ENCODE measurements at places on chromosomes 7 and 10. TPM values are rescaled to one million over a fixed set of nuclear protein-coding genes. Genes with fewer than 3 reads are reported as not detected.

DNA sequence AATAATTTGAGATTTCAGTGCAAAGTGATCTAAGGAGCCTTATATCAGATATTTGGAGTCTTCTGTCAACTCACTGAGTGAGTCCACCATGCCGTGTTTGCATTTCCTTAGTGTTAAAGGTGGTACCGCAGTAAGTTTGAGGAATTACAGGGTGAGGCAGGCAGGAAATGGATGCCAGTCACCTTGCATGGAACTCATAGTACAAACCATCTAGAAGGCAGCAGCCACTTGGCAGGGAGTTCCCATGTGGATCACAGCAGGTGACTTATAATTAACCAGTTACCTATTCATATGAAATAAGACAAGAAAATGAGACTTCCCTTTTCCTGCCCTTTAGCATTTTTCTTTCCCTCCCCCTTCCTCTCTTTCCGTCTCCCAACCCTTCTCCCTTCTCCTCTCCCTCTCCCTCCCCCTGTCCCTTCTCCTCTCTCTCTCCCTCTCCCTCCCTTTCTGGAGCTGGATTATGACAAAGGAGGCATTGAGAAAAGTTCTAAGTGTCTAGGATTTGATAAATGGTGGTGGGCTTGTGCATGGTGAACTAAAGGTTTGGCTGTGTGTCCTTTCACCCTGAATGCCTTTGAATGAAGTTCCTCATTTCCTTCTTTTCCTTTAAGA, 94.1 kb downstream of the LRRC4 start:
- DNase-seq = no peak

- DNase-seq = no peak
Observed at GRCh38 chr10:110643653-110644597, at the start of gene RBM20. Gene RBM20, plus strand, starts transcription at chr10:110644336. Its CDS starts 119 bp downstream, at chr10:110644455.

DNA sequence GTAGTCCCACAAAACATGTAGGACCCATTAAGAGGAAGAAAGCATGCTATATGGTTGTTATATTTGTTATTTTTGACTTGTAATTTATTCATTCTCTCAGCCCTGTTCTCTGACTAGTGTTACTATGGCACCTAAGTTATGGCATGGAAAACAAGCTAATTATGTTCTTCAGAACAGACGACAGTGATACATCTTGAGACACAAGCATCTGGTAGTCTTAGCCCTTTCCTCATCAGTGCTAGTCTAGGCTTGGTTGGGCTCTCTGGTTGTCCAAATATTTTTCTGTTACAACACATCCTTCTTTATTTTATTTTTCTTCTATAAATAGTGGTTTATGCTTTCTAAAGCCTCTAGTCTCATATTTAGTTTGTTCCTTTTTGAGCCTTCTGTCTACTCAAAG, 308.3 kb upstream of the KAT6B start:
- DNase-seq = no peak

- no peak for DNase-seq
Observed at GRCh38 chr10:78742730-78743615, 325.8 kb upstream of the ZMIZ1 start.

- no peak for DNase-seq
Observed at GRCh38 chr10:17006631-17007417, 122.8 kb downstream of the CUBN start.

DNA sequence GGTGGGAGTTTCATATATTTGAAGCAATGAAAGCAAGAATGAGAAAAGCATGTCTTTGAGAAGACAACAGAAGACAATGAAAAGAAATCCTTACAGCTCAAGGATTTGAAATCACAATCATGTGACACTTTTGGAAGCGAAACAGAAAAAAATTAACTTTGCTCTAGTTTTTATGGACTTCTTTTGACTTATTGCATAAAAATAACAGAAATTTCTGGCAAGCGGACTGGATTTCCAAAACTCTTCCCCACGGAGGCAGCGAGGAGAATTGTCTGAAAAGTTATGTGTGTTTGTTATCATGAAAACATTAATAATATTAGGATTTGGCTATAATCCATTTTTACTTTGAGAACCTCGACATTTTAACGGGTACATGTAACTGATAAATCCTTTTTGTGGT, 223.3 kb downstream of the LRMDA start:
- no peak for DNase-seq

- no peak for DNase-seq
Observed at GRCh38 chr10:29081951-29082685, 206.8 kb upstream of the LYZL1 start.

DNA sequence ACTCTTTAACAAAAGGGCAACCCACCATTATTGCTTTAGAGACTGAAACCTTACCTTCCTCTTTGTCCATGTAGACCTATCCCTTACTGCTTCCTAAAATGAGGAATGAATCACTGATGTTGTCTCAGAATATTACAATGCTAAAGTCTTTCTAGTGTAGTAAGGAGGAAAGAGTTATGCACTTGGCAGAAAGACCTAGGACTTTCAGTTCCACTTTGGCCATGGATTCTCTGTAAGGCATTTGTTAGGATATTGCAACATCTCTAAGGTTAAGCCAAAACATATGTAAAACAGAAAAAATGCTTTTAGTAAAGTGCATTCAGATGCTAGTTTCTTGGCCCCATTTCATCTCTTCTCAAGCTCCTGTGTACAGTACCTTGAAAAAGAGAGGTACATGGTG, 230.9 kb downstream of the PARD3 start:
- DNase-seq = no peak

GRCh38 chr7:105672801-105673200, 91.5 kb upstream of the EFCAB10 start:
- DNase-seq = no peak

TMEM176B gene
- 54.9 TPM for total RNA-seq

CFAP69 gene
- total RNA-seq = 1.8 TPM

CALHM1 gene
- total RNA-seq = not detected

UCMA gene
- not detected for total RNA-seq

MEST gene
- 7.8 TPM for total RNA-seq

SFXN2 gene
- 7.8 TPM for total RNA-seq

OPN4 gene
- not detected for total RNA-seq

All from esophagus squamous epithelium (tissue), 5 donors.